ENCODE measurements at places on chromosomes 16 and 17. TPM values are rescaled to one million over a fixed set of nuclear protein-coding genes. Genes with fewer than 3 reads are reported as not detected.

Gene BICDL2
- not detected for total RNA-seq

Gene KRT36
- not detected for total RNA-seq

Gene SPATA22
- not detected for total RNA-seq

Gene TPSG1
- not detected for total RNA-seq

Gene SLC12A3
- not detected for total RNA-seq

Gene SCGB1C2
- total RNA-seq = not detected

Gene CACNG5
- not detected for total RNA-seq

Gene NACA2
- total RNA-seq = not detected

Gene FOXJ1
- total RNA-seq = 0.70 TPM

Gene POLG2
- 17.2 TPM for total RNA-seq

Gene AKAP1
- 52.9 TPM for total RNA-seq

Gene CEP295NL
- total RNA-seq = 0.18 TPM

Gene PLEKHH3
- total RNA-seq = 14.3 TPM

Gene FSCN2
- 0.59 TPM for total RNA-seq

Gene XAF1
- total RNA-seq = 0.10 TPM

Gene PABPN1L
- not detected for total RNA-seq

Gene PLA2G10
- 0.49 TPM for total RNA-seq

Gene CBX8
- total RNA-seq = 18.3 TPM

Gene LPCAT2
- total RNA-seq = 5.9 TPM

Gene ZP2
- total RNA-seq = not detected

Gene KRT24
- total RNA-seq = not detected

Gene KRTAP1-5
- total RNA-seq = not detected

Gene TEX19
- total RNA-seq = 0.39 TPM

Gene RPS15A
- total RNA-seq = 2,271 TPM

Gene UMOD
- total RNA-seq = not detected

Gene ZNRF1
- 25.5 TPM for total RNA-seq

Gene SOX8
- 2.8 TPM for total RNA-seq

Gene DUS2
- total RNA-seq = 16.0 TPM

Gene XYLT1
- 0.66 TPM for total RNA-seq

Gene CA7
- total RNA-seq = not detected

Gene PRSS22
- 1.5 TPM for total RNA-seq

Gene CDK5R1
- 5.8 TPM for total RNA-seq

Gene NTN1
- total RNA-seq = 0.37 TPM

Gene TBC1D3I
- 0.27 TPM for total RNA-seq

Gene HOXB9
- 7.9 TPM for total RNA-seq

Gene ZFP3
- total RNA-seq = 0.77 TPM

Gene CETP
- total RNA-seq = not detected

Gene CPHXL2
- not detected for total RNA-seq

Gene MAPT
- 1.2 TPM for total RNA-seq

Gene FA2H
- total RNA-seq = 33.6 TPM

Gene WFDC1
- total RNA-seq = not detected

Gene PRSS8
- 1.1 TPM for total RNA-seq

Gene CFAP52
- total RNA-seq = not detected

Gene ENGASE
- total RNA-seq = 13.8 TPM

Measured in A549 treated with Mapracorat at 1 μM for 4 hours (cell line).